ENCODE measurements at places on chromosomes 2 and 18.

DNA sequence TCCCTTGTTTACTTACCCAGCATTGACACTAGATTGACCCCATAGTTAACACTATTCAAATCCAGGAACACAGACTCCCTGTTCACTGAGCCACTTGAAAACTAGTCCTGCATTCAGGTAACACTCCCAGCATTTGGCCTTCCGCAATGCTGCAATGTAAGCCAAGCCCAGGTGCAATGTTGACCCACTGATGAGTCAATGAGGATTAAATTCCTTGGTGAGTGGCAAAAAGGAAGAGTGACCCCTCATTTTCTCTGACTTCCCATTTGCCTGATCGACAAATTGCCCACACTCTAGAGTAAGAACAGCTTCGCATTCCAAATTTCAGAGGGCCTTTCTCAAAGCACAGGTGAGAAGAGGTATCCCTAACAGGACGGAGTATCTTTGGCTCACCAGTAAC lies 251.9 kb downstream of the FBXO15 start:
- no peak for DNase-seq

DNA sequence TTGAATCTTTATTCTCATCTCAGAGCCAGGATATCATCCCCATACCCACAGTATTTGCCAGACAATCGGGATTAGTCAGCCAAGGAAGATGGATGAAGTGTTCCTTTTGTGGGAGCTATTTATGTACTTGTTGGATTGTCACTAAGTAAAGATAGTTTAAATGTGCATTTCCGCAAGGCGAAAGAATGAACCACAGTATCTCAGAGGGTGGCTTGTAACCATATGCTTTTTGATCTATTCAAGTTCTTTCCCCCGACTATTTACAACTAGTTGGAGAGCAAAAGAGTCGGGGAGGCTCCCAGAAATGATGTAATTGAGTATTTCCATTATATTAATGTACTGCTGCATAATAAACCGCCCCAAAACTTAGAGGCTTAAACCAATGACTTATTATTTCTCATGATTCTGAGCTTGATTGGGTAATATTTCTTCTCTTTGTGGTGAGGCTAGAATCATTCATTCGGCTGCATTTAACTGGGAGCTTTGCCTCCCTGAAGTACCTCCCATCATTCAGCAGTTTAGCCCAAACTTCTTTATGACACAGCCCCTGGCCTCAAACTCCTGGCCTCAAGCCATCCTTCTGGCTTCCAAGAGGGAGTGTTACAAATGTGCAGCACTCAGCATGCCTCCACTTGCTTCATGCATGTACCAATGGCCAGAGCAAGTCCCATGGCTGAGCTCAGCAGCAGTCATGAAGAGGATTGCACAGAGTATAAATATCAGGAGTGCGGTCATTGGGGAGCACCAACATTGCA lies 423.7 kb downstream of the METTL4 start:
- peak; percentile 55 for DNase-seq

DNA sequence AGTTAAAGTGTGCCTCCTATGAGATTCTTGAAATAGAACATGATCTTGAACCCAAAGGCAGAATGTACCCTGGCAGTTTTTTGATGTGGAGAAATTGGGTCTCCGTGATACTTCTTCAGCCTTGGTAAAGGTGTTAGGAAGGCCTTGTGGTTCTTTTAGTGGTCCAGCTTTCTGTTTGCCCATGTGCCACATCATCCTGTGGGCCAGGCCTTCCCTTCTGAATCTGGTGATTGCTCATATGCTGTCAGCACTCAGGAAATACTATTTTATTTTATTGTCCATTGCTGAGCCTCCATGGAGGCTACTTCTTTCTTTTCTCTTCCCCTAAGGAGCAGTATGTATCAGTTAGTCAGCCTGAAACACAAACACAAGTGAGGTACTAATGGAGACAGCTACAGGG lies 52.9 kb downstream of the CCDC141 start:
- no peak for DNase-seq

- DNase-seq = peak; percentile 70
Measured at GRCh38 chr18:13216092-13216582, 2.4 kb upstream of the LDLRAD4 start.

DNA sequence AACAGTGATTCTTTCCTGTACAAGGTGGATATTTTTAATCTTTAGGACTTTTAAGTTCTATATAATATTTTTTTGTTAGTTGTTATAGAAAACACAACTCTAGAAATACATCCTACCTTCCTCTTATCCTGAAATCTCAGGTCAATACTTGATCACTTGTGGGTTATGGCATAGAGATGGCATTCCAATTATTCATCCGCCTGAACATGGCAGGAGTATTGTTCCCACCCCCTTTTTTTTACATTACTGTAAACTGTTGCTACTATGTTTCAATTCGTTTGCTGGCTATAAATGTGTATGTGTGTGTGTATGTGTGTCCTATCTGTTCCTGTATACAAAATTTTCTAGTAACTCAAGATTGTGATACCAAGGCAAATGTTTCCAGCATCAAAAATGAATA lies 43.3 kb upstream of the FN1 start:
- DNase-seq = no peak

- DNase-seq = no peak
Measured at GRCh38 chr2:11320698-11321492, 23.5 kb downstream of the ROCK2 start.

GRCh38 chr2:234136461-234136860 lies 86.0 kb downstream of the SPP2 start:
- no peak for DNase-seq

- no peak for DNase-seq
Measured at GRCh38 chr18:58064406-58064998, 20.5 kb downstream of the NEDD4L start.

- DNase-seq = no peak
Measured at GRCh38 chr2:226888971-226889370, 53.1 kb downstream of the RHBDD1 start.

GRCh38 chr18:64100116-64100922 lies 48.6 kb downstream of the LINC00305 start:
- DNase-seq = no peak

- DNase-seq = no peak
Measured at GRCh38 chr18:41992066-41992465, 37.0 kb downstream of the PIK3C3 start.

DNA sequence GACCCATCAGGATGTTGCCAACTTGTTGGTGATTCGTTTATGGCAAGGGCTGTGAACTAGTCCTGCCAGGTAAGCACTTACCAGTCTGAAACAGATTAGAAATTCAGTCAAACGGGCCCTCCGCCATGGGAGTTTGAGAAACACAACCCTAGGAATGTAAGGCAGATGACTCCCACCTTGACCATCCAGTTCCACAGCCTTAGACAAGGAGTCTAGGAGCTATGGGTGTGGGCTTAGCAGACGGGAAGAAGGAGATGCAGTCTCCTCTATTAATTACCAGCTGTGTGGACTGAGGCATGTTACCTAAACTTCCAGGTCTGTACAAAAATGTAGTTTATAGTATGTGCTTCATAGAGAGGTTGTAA lies 319.4 kb upstream of the NCKAP5 start:
- DNase-seq = no peak

DNA sequence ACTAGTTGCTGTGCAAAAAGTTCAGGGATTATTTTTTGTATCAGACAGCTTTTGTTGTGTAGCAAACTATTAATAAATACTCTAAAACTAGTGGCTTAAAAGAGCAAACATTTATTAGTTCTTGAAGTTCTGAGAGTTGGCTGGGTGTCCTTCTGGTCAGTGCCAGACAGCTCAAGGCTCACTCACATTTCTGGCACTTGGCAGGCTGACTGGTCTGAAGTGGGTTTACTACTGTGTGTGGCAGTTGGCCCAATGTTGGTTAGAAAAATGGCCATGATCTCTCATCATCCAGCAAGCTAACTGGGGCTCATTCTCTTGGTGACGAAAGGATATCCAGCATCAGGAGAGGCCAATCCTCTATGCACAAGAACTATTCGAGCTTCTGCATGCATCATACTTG lies 71.4 kb upstream of the ZNF385B start:
- peak; percentile 63 for DNase-seq

GRCh38 chr2:17593841-17594491 lies 53.5 kb downstream of the VSNL1 start:
- no peak for DNase-seq

DNA sequence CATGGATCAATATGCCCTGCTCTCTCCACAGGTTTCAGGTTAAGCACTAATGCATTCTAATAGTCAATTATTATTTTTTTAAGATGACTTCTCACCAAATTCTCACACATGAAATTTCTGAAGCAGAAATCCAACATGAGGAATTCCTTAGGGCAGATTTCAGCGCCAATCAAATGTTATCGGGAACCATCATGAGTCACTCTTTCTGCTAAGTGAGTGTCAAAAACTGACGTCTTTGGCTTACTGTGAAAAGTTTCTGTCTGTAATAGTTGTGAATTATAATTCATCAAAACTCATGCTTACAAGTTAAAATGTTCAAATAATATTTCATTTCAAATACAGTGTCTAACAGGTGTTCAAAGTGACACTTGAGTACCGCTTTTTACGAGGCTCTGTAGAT lies 1038.6 kb downstream of the SOCS6 start:
- DNase-seq = no peak

DNA sequence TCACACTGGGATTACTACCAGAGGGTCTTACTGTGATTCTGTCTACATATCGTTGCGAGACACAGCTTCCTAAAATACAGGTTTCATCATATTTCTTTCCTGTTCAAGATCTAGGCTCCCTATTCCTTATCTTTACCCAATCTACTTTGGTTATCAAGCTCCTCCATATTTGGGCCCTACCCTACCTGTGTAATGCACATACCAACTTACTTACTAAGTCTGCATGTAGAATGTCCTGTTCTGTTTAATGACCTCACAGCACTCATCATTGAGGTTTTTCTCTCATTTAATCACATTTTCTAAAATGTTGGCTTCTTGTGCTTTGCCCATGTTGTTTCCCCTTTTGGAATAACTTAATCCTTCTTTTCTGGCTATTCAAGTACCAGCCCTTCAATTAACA lies 551.1 kb downstream of the ZEB2 start:
- no peak for DNase-seq

- peak; percentile 35 for DNase-seq
Measured at GRCh38 chr2:12057436-12058166, 311.2 kb downstream of the LPIN1 start.

DNA sequence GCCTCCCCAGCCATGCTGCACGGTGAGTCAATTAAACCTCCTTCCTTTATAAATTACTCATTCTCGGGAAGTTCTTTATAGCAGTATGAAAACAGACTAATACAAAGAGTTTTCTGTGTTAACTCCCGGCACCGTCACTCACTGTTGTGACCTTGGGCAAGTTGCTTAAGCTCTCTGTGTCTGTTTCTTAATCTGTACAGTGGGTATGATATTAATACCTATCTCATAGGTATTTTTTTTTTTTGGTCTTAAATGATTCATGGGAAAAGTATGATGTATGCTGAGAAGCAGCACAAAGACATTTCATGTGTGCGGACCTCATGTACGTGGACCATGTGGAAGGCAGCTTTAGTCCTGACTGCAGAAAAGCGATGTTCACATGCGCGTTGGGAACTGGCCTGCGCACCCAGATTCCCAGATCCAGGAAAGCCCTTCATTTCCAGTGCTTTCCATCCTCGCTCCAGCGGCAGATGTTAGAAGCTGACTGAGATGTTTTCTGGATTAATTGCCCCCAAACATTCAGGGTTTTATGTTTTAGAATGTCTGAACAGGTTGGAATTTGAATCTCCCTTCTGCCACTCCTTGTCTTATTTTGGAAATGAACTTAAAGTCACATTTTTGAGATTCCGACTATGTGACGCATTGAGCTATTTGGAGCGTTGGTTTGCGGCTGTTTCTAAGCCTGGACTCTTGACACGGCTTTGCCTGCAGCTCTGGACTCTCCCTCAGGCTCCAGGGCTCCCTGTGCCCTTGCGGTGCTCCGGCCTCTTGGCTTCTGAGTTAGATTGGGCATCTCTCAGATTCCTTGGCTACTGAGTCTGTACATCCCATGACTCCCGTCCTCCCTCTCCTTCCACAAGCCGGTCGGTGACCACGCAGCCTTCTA lies 61.4 kb downstream of the SLC4A3 start:
- DNase-seq = no peak

GRCh38 chr2:84782717-84783442 lies 98.0 kb downstream of the TRABD2A start:
- DNase-seq = no peak

- DNase-seq = no peak
Measured at GRCh38 chr2:62485761-62486438, 20.1 kb downstream of the TMEM17 start.

All from heart left ventricle (tissue), 16 donors.